Renal pelvis (tissue), 12 donors: ENCODE measurements at places on chromosomes 2 and 18. TPM values are rescaled to one million over a fixed set of nuclear protein-coding genes. Genes with fewer than 3 reads are reported as not detected.

The FN1 gene
- polyA plus RNA-seq, result 427 TPM

- no peak for DNase-seq
Measured at GRCh38 chr2:214674278-214674677, 135.2 kb downstream of the BARD1 start.

GRCh38 chr2:173623438-173624319 is 269.0 kb downstream of the CDCA7 start:
- DNase-seq, result no peak

DNA sequence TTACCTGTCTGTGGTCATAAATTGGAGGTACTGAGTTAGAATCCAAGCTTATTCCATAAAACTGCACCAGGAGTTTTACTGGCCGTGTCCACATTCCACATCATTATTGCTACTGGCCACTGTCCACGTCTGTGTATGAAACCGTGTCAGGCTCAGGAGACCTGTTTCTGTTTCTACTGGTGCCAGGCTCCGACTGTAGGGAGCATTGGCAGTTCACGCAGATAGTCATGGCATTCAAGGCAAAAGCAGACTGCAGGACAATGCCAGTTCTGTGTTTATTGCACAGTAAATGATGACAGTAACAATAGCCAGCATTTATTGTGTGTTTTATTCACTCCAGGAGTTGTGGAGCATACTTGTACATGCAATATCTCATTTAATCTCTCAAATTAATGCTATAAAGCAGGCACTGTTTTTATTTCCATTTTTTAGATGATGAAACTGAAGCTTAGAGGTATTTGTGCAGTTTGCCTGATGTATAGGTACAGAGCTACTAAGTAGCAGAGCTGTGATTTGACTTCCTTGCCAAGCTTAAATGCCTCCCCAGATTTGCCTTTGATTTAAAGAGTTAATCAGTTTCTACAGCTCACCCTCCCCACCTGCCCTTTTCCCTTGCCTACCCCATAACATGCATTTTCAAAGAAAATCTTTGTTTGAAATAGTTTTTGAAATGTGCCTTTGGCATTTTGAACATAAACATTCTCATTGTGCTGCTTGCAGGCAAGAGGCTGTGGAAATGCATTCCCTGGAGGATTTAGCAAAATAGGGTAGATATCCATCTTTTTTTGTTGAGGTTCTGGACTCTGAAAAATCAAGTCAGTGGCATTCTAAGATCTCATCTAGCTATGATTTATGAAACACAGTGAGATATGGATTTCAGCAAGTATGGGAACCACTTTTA is 55.5 kb downstream of the MAP4K4 start:
- DNase-seq, result no peak

DNA sequence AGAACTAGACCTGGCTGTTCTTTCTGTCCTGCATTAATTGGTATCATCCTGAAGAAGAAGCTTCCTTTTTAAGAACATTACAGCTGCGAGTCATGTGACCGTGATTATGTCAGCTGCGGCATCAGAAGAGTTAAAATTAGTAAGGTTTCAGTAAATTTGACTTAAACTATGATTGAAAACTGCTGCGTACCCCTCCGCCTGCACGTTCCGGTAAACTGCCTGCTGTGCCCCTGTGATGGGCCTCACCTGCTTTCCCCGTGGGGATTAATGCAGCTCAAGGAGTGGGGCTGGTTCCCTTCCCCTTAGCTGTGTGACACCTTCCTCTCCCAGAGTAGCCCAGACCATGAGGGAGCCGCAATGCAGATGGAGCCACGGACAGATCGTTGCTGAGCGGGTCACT is 36.1 kb upstream of the MYO3B start:
- no peak for DNase-seq
